ENCODE measurements at places on chromosomes 13 and 19. TPM values are rescaled to one million over a fixed set of nuclear protein-coding genes. Genes with fewer than 3 reads are reported as not detected.

GRCh38 chr19:48815870-48816501 is 5.2 kb upstream of the BCAT2 start:
- DNase-seq = no peak

Gene C19orf73
- 1.4 TPM for total RNA-seq

Gene MATK
- total RNA-seq = 22.8 TPM

Gene PLPP2
- 98.2 TPM for total RNA-seq

- peak; percentile 73 for DNase-seq
Observed at GRCh38 chr19:49749055-49749716, 13.9 kb downstream of the TSKS start.

- DNase-seq = peak; percentile 70
Observed at GRCh38 chr19:3149526-3150505, 14.0 kb downstream of the GNA15 start.

Gene PCP2
- not detected for total RNA-seq

DNA sequence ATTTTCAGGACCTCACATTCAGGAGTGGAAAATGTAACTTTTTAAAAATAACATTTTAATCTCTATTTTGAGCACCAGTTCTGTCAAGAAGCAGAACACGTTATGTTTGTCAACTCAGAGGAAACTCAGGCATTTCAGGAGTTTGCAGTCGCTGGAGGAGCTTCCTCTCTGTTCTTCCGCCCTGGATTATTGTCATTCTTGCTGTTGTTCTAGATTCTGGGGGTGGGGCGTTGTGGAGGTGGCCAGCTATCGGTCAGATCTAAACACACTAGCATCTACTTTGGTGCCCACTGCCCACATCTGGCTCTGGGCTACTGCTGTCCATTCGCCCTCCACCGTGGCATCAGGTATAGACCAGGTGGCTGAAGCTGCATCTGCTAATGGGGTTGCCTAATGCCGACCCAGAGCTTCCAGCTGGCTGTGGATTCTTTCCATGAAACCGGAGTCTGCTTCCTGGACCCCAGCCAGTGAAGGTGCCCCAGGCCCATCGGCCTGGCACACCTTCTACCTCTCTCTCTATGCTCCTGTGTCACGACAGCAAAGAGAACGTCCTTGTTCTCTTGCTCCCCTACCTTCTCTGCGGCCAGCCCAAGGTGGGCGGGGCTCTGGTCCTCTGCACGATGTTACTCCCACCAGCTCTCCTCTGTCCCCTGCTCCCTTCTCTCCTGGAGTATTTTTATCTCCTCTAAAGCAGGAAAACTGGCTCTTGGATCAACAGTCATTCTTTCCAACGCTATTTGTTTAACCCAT is 36.7 kb upstream of the DGKH start:
- DNase-seq = peak; percentile 36

Gene KLK11
- total RNA-seq = not detected

GRCh38 chr13:74891610-74892009 is 590.4 kb downstream of the TBC1D4 start:
- DNase-seq = no peak

Gene ZNF730
- 28.2 TPM for total RNA-seq

GRCh38 chr13:47433461-47434005 is 536.7 kb upstream of the HTR2A start:
- DNase-seq = no peak

DNA sequence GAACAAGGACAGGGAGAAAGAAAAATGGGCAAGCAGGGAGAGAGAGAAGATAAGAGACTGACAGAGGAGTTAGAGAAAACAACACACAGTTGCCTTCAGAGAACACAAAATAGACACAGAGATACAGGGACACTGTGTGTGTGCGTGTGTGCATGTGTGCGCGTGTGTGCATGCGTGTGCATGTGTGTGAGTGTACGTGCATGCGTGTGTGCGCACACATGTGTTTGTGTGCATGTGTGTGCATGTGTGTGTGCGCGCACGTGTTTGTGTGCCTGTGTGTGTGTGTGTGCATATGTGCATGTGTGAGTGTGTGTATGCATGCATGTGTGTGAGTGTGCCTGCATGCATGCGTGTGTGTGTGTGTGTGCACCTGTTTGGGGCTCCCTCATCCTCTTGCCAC is 5.9 kb upstream of the PLAUR start:
- no peak for DNase-seq

GRCh38 chr13:61954092-61954491 is 538.4 kb upstream of the PCDH20 start:
- peak; percentile 0 for DNase-seq

GRCh38 chr19:18995804-18996241 is 37.5 kb downstream of the SUGP2 start:
- DNase-seq = peak; percentile 97

DNA sequence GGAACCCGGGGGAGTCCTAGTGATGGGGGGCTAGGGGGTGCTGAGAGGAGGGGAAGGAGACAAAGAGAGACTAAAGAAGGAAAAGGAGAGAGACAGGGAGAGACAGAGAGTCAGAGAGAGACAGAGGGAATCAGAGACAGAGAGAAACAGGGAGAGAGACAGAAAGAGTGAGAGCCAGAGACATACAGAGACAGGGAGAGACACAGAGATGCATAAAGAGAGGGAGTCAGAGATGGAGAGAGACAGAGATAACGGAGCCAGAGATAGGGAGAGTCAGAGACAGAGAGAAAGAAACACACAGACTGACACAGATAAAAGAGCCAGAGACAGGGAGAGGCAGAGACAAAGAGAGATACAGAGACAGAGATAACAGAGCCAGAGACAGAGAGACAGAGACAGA is 1.5 kb upstream of the TNFSF9 start:
- no peak for DNase-seq

DNA sequence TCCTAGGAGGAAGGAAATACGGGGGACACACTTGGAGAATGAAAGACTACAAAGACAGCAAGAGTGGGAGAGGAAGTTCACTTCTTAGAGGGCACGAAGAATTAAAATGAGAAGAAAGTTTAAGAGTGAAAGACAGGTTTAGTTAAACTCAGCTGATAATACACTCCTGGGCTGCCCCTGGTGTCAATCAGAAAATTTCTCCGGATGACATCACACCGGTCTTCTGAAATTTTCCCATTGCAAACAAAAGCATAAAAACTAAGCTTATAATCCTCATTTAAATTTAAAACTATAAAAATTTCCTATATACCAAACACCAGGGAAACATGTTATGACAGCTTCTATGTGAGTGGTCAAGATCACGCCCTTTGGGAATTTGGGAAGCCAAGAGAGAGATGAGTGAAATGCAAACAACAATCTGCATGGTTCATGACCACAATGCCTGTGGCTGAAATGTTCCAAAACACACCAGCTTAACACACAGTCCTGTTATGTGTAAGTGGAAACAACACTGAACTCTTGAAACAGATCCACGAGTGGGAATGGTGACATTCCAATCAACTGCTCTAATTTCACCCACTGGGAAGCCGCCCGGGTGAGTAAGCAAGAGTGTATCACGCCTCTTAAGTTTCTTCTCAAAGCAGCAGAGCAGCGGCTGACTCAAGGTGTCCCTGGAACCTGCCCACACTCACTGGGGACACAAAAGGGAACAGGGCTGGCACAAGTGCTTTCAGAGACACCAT is 49.0 kb downstream of the BRD4 start:
- no peak for DNase-seq

- no peak for DNase-seq
Observed at GRCh38 chr19:13956365-13956744, 4.0 kb downstream of the DCAF15 start.

Gene ZNF471
- not detected for total RNA-seq

GRCh38 chr19:4500841-4501591 is 17.3 kb downstream of the PLIN4 start:
- peak; percentile 64 for DNase-seq

Gene CEACAM21
- total RNA-seq = not detected

DNA sequence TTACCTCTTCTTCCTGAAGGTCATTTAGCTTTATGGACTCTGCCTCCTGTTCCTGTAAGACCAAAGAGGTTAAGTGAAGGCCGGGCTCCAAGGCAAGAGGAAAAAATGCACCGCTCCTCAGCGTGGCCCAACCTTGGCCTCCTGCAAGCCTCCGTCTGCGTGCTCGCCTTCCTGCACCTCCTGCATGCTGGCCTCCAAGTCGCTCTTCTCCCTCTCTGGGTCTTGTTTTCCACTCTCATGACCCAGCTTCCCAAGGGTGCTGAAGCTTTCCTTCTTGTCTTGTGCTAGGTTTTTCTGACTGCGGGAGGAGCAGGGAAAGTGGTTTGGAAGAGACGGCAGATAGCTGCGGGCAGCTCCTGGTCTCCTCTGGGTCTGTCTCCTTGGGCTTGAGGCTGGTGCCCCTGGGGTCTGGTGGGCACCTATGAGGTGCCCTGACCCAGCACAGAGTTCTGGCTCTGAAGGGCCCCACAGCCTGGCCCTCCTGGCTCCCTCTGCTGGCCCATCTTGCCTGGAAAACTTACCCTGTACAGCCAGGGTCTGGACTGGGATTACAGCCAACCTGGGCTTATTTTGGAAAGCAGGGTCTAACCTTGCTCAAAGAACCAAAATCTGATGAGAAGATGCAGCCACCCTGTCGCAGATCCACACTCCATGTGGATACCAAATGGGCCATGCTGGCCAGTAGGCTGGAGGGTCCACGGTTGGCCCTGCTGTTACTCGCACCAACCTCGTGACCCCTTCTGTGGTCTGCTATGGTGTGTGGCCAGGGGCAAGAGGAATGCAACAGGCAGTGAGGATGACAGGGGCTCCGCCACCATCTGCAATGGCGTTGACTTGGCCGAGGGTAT is 5.2 kb downstream of the C13orf46 start:
- DNase-seq = peak; percentile 65

DNA sequence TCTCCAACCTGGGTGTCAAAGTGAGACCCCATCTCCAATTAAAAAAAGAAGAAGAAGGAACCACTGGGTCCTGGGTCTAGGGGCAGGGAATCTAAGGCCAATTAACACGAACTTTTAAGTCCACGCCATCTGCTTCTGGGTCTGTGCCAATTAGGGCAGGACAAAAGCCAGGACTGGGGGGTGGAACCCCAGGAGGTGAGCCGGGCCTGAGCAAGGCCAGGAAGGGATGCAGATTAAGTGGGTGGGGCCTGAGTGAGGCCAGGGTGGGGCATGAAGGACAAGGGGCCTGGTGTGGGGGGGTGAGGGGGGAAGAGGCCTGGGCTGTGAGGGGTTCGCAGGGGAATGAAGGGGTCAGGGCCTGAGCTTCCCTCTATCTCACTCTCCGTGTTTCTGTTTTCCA is 26.3 kb upstream of the ZNF83 start:
- peak; percentile 64 for DNase-seq

GRCh38 chr13:30719525-30719914 is 15.8 kb upstream of the ALOX5AP start:
- no peak for DNase-seq

DNA sequence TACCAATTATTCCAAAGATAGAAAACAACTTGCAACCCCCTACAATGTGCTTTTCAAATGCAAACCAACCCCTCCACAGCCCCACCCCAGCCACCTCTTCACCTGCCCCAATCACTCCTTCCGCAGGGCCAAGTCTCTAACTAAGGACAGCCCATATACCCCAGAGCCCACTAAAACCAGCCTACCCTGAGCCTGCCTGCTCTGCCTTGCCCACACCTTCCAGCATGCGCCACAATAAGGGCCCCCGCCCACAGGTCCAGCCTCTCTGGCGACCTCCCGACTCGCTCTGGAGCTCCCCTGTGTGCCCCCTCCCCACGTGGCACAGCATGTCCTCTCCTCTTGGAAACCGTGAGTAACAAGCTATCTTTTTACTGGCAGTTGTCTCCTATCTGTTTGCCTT is 42.8 kb upstream of the MEDAG start:
- peak; percentile 86 for DNase-seq

DNA sequence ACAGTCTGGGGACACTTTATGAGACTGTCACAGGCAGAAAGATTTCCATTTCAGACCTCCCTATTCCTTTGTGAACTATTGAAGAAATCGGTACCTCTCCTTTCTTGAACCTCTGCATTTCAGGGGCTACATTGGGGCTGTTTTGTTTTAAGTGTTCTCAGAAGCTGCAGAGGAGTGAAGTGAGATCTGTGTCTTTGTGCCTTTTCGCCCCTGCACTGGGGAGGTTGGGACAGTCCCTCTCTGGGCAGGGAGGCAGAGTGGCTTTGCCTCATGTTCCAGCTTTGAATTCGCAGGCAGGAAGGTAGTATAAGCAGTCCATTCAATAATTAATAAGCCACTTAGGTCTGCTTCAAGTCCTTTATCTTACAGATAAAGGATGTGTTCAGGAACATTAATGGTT is 9.5 kb upstream of the AMER2 start:
- DNase-seq = no peak

DNA sequence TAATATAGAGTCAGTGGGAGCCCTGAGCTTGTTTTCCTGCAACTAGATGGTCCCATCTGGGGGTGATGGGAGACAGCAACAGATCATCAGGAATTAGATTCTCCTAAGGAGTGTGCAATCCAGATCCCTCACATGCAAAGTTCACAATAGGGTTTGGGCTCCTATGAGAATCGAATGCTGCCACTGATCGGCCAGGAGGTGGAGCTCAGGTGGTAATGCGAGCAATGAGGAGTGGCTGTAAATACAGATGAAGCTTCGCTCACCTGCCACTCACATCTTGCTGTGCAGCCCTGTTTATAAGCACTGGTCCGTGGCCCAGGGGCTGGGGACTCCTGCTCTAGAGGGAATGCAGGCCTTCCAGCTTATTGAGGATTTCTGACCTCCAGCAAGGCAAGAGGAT is 5.7 kb downstream of the ZNF558 start:
- DNase-seq = no peak

GRCh38 chr19:5454743-5455142 is 474 bp upstream of the ZNRF4 start:
- DNase-seq = peak; percentile 46

DNA sequence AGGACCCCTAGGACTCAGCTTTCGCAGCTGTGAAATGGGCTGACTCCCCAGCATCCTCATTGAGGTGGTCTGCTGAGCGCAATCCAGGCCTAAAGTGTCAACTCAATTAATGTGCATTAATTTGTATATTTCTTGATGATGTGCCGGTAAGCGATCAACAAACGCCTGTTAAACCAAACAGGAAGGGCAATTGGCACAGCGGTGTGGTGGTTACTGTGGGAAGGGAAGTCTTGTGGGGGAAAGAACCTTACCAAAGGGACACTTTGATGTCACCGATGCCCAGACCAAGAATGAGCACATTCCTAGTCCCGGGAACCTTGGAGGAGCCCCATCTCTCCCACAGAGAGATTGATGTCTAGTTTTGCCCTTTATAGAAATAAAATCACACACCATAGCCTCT is 1.6 kb downstream of the JAK3 start:
- DNase-seq = no peak

Gene BEST2
- total RNA-seq = 1.5 TPM

Gene ATP4A
- not detected for total RNA-seq

DNA sequence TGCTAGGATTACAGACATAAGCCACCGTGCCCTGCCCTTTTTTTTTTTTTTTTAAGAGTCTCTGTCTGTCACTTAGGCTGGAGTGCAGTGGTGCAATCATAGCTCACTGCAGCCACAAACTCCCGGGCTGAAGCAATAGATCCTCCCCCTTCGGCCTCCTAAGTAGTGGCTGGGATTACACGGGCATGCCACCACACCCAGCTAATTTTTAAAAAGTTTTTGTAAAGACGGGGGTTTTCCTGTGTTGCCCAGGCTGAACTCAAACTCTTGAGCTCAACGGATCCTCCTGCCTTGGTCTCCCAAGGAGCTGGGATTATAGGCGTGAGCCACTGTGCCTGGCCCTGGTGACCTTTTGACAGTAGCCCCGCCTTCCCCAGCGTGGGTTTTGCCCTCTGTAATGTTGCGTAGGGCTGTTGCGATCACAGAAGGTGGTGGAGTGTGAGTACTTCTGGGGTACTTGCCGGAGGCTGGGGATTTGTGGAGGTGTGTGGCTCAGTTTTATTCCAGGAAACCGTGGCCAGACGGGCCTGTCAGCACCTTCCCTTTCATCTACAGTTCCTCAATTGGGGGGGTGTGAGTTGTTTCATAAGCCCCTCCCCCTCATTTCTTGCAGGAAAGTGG is 11.6 kb upstream of the RETN start:
- peak; percentile 41 for DNase-seq

Gene SLITRK6
- total RNA-seq = not detected

All from H7 (cell line).